ENCODE measurements at places on chromosomes 5 and 9. TPM values are rescaled to one million over a fixed set of nuclear protein-coding genes. Genes with fewer than 3 reads are reported as not detected.

DNA sequence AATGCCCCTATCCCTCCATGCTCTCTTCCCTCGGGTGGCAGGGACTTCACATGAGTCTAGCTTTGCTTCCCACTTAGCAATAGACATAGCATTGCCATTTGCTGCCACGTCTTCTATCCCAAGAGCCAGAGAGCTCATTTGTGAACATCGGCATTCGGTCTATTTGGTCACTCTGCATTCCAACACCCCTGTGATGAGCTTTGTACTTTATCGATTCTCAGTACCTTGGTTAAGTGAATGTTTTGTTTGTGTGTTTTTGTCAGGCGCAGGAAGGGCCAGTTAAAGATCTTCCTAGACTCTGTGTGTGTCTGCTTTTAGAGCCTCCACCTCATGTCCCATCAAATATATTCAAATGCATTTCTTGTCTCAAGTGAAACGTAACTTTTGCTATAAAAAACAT, 141.7 kb downstream of the TARS1 start:
- DNase-seq, result no peak

Gene SCGB3A1
- 9.8 TPM for total RNA-seq

Gene SOHLH1
- 32.7 TPM for total RNA-seq

Gene OLFM1
- 24.4 TPM for total RNA-seq
